ENCODE measurements at places on chromosomes 1 and 21.
A peak's percentile ranks its signal among the peaks of the same experiment; 100 is the strongest.

DNA sequence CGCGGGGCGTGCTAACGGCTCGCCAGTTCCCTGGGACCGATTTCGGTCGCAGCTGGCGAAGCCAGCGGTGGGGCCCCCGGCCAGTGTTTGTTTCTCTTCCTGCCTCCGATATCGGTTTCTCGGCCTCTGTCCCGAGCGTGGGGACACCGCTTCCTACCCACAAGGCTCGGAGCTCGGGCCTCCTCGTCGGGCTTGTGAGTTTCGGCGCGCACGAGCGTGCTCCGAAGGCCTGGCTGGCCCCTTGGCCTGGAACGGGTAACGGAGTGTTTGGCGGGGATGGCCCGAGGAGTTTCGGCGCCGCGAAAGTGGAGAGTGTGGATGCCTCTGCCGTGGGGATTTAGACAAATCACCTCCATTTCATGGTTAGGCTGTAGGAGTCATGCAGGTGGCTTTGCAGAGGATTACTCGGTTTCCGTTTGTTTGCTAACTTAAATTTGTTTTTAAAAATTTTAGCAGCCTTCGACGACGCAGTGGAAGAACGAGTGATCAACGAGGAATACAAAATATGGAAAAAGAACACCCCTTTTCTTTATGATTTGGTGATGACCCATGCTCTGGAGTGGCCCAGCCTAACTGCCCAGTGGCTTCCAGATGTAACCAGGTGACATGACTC is 559 bp downstream of the RBBP4 start:
- peak; percentile 33 for DNase-seq

GRCh38 chr1:162561616-162562469 is at the start of gene UAP1:
Gene UAP1, plus strand, starts transcription at chr1:162561722. Its CDS starts 4,347 bp downstream, at chr1:162566069.
- no peak for DNase-seq

DNA sequence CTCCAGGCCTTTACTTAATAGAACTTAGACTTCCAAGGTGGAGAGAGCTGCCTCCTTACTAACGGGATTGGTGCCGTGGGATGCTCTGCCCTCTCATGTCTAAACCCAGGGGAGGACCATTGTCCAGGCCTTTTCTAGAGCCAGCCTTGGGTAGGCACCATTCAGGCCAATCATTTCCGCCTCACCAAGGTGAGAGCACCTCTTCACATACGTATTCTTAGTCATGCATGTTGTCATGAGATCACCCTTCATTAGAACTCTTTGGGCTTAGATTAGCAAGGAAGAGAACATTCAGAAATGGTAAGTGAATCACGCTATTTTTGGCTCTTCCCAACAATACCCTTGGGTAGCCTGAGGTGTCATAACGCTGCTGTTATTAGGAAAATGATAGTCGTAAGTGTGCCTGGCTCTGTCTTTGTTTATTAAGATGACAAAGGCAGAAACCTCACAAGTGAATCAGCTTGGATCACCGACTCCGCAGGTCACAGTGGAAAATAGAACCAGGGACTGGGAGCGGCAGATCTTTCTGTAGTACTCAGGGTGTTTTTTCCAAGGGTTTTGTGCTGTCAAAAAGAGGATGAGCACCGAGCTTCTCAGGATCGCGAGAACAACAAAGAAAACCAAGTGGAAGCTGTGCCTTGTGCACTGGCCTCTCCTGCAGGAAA is 55.0 kb downstream of the HUNK start:
- DNase-seq, result no peak

- peak; percentile 57 for DNase-seq
Observed at GRCh38 chr1:101820071-101820470, 176.7 kb downstream of the OLFM3 start.

GRCh38 chr1:106659490-106660244 is 396.8 kb upstream of the PRMT6 start:
- peak; percentile 94 for DNase-seq

- peak; percentile 43 for DNase-seq
Observed at GRCh38 chr1:186093437-186093836, 281.6 kb downstream of the TPR start.

DNA sequence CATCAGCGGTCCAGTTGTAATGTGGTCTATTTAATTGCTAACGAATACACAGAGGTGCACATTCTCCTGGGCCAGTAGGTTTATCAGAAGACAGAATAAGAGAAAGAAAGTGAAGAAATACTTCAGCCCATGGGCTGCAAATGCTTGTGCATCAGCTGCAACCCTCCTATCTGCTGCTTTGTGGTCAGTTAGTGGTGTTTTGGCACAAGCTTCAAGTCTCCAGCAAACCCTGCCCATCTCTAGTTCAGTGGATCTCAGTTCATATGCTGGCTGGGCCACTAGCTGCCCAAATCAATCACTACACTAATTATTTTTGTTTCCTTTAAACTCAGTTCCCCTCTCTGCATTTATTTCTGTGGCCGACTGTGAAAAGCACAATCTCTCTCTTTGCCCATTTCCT is 124.2 kb downstream of the KCNJ6 start:
- DNase-seq, result no peak

DNA sequence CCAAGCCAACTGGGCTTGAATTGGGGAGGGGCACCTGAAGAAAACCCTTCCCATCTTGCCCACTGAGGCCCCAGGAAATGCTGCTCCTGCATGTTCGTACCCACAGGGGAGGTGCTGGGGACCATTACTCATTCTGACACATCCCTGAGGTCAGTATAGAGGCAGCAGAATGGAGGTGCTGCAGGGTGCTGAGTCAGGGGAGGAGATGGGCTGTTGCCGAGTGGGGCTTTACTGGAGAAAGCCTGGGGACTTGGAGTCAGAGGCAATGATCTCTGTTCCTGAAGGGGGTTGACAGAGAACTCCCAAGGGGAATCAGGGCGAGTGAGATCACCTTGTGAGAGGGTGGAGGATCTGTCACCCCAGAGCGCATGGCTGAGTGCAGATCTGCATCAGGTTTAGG is 40.2 kb upstream of the KCNA10 start:
- peak; percentile 26 for DNase-seq

GRCh38 chr1:234313171-234313570 is 60.1 kb upstream of the COA6 start:
- no peak for DNase-seq

GRCh38 chr1:6959491-6959890 is 174.2 kb downstream of the CAMTA1 start:
- DNase-seq, result peak; percentile 83

GRCh38 chr1:58763214-58763613 is 20.6 kb downstream of the JUN start:
- peak; percentile 58 for DNase-seq

DNA sequence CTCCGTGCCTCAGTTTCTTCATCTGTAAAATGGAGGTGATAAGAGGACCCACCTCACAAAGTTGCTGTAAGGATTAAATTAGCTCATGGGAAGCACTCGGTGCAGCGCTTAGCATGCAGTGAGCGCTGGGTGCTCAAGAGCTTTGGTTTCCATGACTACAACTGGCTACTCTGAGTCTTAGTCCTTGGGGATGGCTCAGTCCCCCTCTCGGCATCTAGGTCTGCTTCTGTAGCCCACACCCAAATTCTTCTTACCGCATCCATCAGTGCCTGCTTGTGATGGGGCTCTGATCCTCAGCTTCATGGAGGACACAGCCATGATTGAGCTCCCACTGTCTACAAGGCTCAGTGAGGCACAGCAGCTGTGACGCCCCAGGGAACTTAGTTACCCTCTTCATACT is 159.0 kb downstream of the ACTL8 start:
- DNase-seq, result no peak

GRCh38 chr1:217540321-217540720 is 90.6 kb downstream of the GPATCH2 start:
- DNase-seq, result no peak

- no peak for DNase-seq
Observed at GRCh38 chr1:29202053-29202452, 20.4 kb upstream of the SRSF4 start.

GRCh38 chr21:33642896-33643657 is 776 bp downstream of the ITSN1 start:
- peak; percentile 38 for DNase-seq

DNA sequence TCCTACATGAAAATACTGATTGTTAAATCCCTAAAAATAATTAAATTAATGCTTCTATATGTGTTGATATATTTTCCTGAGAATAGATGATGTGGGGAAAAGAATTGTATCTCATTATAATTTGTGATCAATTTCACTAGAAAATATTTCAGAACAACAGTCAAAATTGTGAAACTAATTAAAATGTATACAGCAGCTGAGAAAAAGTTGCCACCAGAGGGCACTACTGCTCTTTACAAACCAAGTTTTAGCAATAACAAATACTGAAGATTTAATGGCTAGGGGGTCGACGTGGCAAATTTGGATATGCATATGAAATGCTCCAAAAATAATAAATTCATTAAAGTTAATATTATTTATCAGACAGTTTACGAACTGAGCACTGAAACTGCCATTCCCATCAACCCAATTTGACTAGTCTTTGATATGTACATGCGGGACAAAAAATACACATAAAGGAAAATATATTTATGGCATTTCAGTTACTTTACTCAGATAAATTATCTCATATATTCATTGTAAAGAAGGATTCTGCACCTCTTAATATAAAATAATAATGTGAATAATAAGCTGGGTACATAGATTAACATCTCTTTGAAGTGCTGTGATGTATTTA is 96.3 kb upstream of the TMPRSS15 start:
- peak; percentile 69 for DNase-seq

- no peak for DNase-seq
Observed at GRCh38 chr1:61670445-61670844, 54.5 kb downstream of the TM2D1 start.

GRCh38 chr1:116325922-116326321 is 47.1 kb upstream of the ATP1A1 start:
- DNase-seq, result no peak

- peak; percentile 72 for DNase-seq
Observed at GRCh38 chr1:162035241-162035640, 11.6 kb upstream of the OLFML2B start.

GRCh38 chr1:39943471-39944290 is 11.3 kb upstream of the MFSD2A start:
- peak; percentile 79 for DNase-seq

GRCh38 chr1:33302325-33302724 is 18.6 kb downstream of the A3GALT2 start:
- DNase-seq, result no peak

DNA sequence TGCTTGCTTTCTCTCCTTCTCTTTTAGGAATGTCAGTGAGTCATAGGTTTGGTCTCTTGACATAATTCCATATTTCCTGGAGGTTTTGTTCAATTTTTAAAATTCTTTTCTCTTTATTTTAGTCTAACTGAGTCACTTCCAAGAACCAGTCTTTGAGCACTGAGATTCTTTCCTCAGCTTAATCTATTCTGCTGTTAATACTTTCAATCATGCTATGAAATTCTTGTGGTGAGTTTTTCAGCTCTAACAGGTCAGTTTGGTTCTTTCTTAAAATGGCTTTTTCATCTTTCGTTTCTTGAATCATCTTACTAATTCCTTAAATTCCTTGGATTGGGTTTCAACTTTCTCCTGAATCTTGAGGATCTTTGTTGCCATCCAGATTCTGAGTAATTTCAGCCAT is 321.0 kb downstream of the PTBP2 start:
- DNase-seq, result no peak

- peak; percentile 91 for DNase-seq
Observed at GRCh38 chr1:88774151-88774556, 90.1 kb downstream of the PKN2 start.

DNA sequence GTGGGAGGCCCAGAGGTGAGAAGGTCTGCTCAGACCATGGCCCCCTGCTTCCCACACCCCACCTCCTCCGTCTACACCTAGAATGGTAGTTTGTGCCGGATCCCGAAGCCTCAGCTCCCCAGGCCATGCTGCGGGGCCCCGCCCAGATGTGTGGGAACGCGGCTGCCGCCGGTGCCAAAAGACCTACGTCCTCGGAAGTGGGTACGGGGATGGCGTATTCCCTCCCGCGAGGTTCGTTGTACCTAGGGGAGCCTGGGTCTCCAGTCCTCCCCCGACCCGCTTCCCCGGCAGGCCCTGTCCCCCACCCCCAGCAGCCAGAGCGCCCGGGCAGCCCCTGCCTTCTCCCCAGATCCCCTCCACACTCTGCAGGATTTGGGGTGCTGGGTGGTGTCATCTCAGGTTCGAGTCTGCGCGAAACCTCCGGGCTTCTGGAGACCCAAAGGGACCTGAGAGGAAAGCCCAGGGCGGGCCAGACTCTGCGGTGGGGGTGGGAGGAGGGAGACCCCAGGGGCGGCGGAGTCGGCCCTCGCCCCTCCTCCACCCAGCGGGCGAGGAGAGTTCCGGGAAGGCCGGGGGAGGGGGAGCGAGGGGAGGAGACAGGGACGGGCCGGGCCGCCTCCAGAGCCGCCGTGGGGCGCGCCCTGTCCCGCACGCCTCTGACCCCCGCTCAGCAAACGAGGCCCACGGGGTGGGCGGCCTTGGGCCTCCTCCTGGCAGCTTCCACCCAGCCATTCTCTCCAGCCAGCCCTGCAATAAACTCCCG is 6.2 kb upstream of the PRDM16 start:
- no peak for DNase-seq

- DNase-seq, result peak; percentile 96
Observed at GRCh38 chr1:15799928-15800835, 7.3 kb downstream of the UQCRHL start.

DNA sequence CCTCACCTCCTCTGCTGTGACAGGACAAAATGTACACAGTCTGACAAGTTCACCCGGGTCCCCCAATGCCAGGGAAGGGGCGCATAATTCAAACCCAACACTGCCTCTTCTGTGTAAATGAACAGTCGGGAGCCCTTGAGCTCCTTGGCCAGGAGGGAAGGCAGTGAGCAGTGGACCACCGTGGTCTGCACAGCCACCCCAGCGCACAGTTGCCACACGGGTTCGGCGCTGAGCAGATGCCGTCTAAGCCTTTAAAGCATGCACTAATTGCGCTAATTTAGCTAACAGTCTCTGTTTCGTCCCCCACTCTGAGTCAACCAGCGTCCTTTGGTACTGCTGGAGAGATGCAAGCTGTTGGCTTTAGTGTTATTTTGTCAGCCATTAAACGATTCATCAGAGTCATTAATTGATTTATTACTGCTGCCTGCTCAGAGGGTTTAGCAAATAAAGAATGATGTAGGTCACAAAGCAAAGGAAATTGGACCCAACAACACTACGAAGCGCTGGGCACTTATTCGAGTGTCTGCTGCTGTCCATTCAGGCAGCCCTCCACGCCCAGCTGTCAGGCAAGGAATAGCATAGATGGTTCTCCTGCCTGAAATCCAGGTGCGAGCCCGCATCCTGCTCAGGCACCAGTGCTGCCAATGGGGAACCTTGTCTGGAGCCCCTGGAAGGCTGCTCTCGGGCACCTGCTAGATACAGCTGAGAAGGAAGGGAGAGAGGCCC is 91.5 kb downstream of the MRPL37 start:
- DNase-seq, result no peak

GRCh38 chr1:61175976-61176375 is 93.6 kb downstream of the NFIA start:
- no peak for DNase-seq

Data from PC-3 (cell line).